MG63 (cell line): ENCODE measurements at places on chromosomes 3 and 15. TPM values are rescaled to one million over a fixed set of nuclear protein-coding genes. Genes with fewer than 3 reads are reported as not detected.
A peak's percentile ranks its signal among the peaks of the same experiment; 100 is the strongest.

GRCh38 chr15:77984446-77984861 lies 93.1 kb downstream of the TBC1D2B start:
- no peak for DNase-seq

GRCh38 chr3:71469138-71469435 lies 114.4 kb downstream of the FOXP1 start:
- no peak for DNase-seq

Gene STXBP5L
- total RNA-seq = not detected in 2 replicates

DNA sequence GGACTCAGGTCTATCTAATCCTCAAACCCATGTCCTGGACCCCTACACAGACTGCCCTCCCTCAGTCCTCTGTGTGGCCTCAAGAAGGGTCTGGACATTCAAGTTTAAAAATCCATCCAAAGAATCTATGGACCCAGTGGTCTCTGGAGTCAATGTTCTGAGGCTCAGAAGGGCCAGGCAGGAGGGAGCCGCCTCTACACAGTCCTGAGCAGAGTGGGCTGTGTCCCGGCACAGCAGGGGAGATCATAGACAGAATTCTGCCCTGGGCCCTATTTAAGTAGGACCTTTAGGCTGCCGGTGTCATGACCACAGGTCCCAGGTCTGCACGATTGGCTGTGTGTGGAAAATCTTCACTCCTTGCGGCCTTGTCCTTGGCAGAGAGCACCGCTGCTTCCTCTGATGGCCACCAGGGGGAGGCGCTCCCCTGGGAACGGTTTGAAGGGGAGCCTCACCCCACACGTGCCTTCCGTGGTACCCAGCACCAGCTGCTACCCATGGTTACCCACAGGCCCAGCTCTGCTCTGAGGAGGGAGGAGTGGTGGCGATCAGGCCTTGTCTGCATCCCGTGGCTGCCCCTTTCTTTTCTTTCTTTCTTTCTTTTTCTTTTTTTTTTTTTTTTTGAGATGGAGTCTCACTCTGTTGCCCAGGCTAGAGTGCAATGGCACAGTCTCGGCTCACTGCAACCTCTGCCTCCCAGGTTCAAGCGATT lies 37.9 kb downstream of the CHRD start:
- DNase-seq = peak; percentile 65

Gene QRICH1
- total RNA-seq = 69.4 and 77.3 TPM in 2 replicates

Gene ACSBG1
- not detected in 2 replicates for total RNA-seq
